ENCODE measurements at places on chromosomes 2 and 18.

GRCh38 chr2:100704711-100705110 is 115.2 kb upstream of the NPAS2 start:
- DNase-seq: no peak

DNA sequence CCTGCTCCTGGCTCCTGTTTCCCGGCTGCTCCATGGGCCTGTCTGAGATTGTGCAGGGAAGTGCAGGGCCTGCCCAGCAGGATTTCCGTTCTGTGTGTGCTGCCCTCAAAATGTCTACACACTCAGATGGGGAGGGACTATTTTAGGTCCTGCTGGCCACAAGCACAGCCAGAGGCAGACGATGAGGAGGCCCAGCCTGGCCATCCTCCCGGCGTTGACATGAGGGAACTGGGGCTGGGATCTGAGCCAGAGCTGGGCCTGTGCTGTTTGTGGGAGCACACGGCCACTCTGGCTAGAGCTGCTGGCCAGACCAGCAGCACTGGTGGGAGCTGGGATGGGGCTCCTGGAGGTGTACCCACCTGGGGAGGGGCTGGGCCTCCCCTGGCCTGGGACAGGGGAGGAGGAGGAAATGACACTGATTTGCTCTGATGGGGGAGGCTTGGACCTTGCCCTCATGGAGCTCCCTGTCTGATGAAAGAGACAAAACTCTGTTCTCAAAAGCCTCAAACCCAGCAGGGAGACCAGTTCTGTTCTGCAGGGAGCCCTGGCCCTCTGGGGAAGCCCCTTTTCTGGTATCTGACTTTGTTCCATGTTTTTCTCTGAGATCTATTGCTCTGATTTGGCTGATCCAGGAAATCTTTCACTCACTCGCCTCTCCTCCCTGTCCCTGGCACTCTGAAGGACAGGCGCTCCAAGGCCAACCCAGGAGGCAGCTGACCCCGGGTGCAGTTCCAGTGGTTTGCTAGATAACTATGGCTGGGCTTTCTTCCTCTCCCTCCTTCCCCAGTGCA is 161.8 kb downstream of the DYSF start:
- DNase-seq: no peak

- no peak for DNase-seq
Observed at GRCh38 chr2:236641051-236641726, 71.6 kb downstream of the ACKR3 start.

DNA sequence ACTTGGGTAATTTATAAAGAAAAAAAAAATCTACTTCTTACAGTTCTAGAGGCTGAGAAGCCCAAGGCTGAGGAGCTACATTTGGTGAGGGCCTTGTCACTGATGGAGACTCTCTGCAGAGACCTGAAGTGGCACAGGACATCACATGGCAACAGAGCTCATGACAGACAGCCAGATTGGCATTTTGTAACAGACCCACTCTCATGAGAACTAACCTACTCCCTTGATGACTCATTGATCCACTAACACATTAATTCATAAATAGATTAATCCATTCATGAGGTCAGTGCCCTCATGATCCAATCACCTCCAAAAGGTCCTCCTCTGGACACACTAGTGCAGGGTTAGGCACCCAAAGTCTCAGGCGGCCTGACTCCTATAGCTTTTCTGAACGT is 318.4 kb downstream of the GULP1 start:
- no peak for DNase-seq

DNA sequence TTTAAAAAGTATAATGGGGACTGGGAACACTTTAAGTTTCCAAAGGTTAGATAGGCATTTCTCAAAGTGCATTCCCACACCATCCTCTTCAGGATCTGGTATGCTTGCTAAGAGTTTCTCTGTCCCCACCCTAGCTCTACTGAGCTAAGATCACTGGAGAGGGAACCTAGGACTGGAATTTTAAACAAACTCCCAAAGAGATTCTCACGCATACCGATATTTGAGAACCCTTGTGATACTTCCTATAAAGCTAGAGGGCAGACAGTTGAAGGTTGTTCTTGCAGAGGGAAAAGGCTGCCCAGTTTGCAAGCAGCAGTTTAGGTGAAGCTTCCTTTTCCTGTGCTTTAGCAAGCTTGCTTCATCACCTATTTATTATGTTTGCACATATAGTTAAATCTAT is 3.6 kb downstream of the CNRIP1 start:
- no peak for DNase-seq
